ENCODE measurements at places on chromosomes 11 and 22.
A peak's percentile ranks its signal among the peaks of the same experiment; 100 is the strongest.

- no peak for DNase-seq
Observed at GRCh38 chr11:45454917-45455401, 168.8 kb upstream of the SYT13 start.

DNA sequence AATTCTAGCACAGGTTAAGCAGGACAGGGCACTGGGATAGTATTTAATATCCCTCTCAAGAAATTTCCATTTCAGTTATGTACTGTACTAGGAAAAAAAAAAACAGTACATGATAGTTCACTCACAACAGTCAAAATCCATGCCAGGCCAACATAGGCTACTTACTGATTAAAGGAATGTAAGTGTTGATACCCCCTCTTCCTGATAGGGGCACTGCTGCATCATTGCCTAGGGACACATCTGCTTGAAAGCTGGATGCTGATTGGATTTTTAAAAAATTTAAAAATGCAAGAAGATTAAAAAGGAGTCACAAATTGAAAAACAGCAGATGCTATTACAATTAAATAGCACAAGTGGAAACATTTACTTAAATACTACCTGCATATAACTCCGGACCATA, 43.4 kb downstream of the APOL5 start:
- DNase-seq: no peak

DNA sequence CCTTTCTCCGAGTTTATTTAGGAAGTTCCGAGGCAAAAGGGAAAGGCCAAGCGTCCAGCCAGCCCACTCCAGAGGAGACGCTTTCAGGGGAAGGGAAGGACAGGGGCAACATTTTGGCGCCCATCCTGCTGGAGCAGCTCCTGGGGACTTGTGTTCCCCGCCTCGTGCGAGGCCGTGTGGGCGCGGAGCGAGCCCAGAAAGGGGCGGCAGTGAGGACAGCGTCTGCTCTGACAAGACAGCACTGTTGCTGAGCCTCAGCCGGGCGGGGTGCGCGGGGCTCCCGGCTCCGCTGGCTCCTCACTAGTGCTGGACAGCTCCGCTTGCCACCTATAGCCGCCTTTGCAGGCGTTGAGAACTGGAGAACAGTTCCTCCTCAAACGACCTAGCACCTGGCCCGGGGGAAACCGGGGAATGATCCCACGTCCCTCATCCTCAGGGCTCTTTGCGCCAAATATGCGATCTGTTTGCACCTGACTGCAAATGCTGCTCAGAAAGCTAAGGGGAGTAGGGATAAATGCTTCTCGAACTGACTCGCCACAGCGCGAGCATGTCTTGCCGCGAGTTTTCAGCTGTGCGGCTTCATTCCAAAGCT, 722 bp upstream of the GUCY1A2 start:
- DNase-seq: no peak

GRCh38 chr11:119671051-119671450, 57.9 kb downstream of the NECTIN1 start:
- DNase-seq: no peak

DNA sequence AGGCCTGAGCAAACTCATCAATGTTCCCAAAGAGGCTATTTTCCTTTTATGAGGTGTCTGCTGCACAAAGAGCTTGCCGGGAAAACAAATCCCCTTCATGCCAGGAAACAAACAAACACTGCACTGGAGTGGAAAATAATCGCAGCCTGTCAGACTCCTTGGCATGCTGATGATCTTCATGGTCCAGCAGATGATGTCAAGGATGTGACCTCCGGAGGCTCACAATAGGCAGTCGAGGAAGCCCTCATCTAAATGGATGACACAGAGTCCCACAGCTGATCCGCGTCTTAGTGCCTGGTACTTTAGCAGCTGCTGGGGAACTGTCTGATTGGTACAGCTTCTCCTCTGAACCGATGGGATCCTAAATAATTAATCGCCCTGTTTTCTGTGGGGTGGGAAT, 187.6 kb downstream of the TENM4 start:
- DNase-seq: no peak

DNA sequence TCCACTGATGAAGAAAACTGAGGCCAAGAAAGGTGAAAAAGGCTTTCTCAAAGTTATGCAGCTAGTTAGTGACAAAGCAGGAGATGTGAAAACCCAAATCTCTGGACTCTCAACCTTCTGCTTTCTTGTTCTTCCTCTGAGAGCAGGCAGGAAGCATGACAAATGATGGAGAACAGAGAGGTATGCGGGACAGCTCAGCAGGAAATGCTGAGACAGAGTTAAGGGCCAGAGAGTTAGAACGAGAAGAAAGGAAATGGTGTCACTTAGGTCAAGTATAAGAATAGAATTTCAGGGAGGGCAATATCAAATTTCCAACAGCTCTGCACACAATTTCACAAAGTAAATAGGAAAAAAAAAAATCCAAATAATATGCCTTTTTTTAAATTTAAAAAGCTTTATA, 67.6 kb upstream of the ARHGAP42 start:
- DNase-seq: no peak

GRCh38 chr22:34986523-34986922, 79.4 kb upstream of the ISX start:
- DNase-seq: no peak

GRCh38 chr11:122192634-122193255, 76.7 kb upstream of the BLID start:
- no peak for DNase-seq

GRCh38 chr11:35886759-35887158, 57.1 kb upstream of the LDLRAD3 start:
- DNase-seq: no peak

DNA sequence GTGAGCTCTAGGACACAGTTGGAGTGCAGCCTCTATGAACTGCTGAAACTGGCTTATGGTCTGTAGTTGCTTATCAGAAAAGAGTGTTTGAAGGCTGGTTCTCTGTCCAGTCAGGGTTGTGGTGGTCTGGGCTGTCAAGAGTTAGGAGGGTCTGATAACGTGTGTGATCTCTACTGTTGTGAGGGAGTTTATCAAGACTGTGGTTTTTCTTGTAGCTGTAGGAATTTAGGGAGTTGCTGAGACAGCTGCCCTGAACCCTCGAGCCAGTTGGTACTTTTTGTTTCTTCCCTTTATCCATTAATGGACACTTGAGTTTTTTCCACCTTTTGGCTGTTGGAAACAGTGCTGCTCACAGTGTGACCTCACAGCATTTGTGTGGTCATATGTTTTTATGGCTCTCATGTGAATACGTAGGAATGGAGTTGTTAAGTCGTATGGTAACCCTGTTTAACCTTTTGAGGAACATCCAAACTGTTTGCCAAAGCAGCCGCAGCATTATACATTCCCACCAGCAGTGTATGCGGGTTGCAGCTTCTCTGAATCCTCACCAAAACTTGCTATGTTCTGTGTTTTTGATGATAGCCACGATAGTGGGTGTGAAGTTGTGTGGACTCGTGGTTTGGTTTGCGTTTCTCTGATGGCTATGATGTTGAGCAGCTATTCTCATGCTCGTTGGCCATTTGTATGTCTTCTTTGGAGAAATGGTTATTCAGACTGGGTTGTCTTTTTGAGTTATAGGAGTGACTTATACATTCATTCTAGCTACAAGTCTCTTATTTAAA, 20.9 kb upstream of the DGCR8 start:
- DNase-seq: no peak

- peak; percentile 44 for DNase-seq
Observed at GRCh38 chr11:65779919-65780769, 632 bp downstream of the AP5B1 start.

DNA sequence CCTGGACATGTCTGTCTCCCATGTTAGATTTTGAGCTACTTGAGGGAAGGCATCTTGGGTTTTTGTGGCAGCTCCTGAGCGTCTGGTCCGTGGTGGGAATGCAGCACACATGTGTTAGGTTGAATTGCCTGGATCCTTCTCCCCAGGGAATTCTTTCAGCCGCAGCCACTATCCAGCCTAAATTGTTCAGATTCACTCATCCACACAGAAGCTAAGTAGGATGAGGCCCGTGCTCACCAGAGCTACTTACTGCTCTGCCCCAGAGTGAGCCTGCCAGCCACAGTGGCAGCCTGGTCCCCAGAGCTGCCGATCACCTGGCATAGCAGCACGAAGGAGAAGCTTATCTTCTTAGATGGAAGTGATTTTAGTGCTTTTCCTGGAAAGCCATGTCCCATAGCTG, 34.4 kb upstream of the SORL1-AS1 start:
- no peak for DNase-seq

DNA sequence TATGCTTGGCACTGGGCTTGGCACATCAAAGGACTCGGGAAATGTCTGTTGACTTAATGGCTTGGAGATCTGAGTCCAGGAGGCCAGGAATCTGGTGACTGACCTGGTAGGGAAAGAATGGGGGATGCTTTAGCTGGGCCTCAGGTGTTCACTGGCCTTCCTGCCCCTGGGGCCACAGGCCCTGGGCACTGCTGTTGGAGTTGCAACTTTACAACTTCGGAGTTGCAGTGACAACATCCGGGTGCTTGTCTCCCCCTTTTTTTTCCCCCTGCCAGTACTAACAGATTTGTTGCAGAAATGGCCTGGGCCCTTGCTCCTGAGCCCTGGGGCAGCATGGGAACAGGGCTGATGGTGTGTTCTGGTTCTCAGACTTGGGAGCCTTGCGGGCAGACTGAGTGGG, 23.8 kb downstream of the OSBP2 start:
- no peak for DNase-seq

GRCh38 chr11:121540627-121541026, 87.9 kb upstream of the SORL1-AS1 start:
- DNase-seq: no peak

GRCh38 chr11:126304457-126305075, 706 bp downstream of the DCPS start:
- DNase-seq: no peak

DNA sequence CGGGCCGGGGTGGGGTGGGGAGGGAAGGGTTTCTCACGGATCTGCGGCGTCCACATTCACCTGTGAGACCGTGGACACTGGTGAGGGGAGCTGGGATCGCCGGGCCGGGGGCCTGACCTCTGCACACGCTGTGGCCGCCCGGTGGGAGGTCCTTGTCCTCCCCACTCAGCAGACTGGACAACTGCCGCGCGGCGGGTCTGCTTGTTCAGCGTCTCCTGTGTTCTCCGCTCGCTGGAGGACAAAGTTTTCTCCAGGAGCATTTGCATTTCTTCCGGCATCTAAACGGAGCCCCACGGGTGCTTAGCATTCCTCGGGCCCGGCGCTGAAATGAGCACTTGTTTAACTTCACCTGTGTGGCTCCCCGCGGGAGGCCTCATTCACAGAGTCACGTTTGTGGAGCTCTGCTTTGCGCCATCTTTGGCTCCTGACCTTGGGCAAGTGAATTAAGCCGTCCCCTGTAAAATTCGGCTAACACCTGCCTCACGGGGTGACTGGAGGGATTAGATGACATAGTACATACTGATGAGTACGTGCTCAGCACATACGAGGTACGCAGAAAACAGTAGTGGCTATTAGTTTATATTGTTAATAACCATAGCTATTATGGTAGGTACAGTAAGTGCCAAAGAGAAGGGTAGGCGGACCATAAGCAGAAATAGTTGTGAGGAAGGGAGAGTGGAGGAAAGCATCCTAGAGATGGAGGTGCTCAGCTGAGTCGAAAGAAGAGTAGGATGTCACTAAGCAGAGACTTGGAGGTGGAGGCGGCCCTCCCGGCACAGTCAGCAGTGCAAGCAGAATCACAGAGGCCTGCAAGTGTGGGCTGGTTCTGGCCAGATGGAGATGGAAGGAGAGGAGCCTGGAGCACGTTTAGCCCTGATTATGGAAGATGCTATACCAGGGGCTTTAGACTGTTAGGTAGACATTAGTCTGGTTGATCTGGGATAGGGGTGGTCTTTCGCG, 885 bp downstream of the TRMU start:
- no peak for DNase-seq

- no peak for DNase-seq
Observed at GRCh38 chr11:120501976-120502755, 9.4 kb upstream of the GRIK4 start.

- DNase-seq: no peak
Observed at GRCh38 chr11:129282634-129283033, 90.5 kb upstream of the ARHGAP32 start.

DNA sequence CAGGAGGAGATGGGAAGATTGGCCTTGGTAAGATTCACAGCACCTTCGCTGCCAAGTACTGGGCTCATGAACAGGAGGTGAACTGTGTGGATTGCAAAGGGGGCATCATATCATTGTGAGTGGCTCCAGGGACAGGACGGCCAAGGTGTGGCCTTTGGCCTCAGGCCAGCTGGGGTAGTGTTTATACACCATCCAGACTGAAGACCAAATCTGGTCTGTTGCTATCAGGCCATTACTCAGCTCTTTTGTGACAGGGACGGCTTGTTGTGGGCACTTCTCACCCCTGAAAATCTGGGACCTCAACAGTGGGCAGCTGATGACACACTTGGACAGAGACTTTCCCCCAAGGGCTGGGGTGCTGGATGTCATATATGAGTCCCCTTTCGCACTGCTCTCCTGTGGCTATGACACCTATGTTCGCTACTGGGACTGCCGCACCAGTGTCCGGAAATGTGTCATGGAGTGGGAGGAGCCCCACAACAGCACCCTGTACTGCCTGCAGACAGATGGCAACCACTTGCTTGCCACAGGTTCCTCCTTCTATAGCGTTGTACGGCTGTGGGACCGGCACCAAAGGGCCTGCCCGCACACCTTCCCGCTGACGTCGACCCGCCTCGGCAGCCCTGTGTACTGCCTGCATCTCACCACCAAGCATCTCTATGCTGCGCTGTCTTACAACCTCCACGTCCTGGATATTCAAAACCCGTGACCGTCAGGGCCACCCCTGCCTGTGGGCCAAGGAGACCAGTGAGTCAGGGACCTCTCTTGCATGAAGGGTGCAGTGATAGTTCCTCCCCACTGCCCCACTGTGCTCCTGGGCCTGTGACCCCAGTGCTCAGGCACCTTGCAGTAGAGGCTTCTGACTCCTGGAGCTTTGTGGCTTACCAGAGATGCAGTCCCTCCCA, 83.6 kb downstream of the BCR start:
- no peak for DNase-seq

GRCh38 chr22:24867323-24868022, 61.5 kb downstream of the SGSM1 start:
- DNase-seq: no peak

DNA sequence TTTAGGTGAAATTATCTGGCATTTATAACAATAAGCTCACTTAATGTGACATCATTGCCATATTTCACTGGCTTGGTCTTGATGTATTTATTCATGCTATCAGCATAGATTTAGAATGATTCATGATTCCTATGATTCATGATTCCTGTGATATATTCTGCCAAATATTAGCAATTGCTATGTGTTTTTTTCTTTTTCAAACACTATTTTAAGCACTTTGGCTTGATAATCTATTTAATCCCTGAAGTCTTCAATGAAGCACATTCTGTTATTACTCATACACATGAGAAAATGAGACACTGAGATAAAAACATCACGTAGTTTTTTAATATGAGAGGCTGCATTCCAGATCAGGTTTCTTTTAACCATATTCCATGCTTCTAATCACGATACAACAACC, 78.5 kb downstream of the LUZP2 start:
- DNase-seq: no peak

Measured in NCI-H1694 (cell line).